ENCODE measurements at places on chromosomes 1 and 21.

GRCh38 chr1:1259951-1260600 is 13.6 kb upstream of the C1QTNF12 start:
- DNase-seq, result no peak

GRCh38 chr1:159881622-159882526 is 18.1 kb downstream of the CFAP45 start:
- DNase-seq, result peak; percentile 49

- no peak for DNase-seq
These were observed 873 bp upstream of the PI4KB start for GRCh38 chr1:151327903-151328674.

DNA sequence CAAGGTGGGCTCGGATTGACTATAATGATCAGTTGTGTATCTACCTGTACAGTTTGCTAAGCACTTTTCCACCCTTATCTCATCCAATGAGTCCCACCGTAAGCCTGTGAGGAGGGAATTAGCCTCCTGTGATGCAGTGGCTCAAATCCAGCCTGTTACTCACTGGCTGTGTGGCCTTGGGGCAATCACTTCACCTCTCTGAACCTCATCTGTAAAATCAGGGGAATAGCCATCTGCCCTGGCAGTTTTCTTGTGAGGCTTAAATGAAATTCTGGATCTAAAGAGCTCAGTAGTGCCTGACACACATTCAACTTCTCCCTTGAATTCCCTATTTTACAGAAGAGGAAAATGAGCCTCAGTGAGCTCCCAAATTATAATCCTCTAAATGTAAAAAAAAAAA is 7.4 kb upstream of the EXTL1 start:
- DNase-seq, result no peak

GRCh38 chr1:8474369-8474768 is 156.5 kb downstream of the SLC45A1 start:
- peak; percentile 66 for DNase-seq

GRCh38 chr1:183449223-183449770 is 23.0 kb upstream of the SMG7 start:
- DNase-seq, result no peak

- no peak for DNase-seq
These were observed 226.1 kb downstream of the DNAH14 start for GRCh38 chr1:225155555-225155954.

DNA sequence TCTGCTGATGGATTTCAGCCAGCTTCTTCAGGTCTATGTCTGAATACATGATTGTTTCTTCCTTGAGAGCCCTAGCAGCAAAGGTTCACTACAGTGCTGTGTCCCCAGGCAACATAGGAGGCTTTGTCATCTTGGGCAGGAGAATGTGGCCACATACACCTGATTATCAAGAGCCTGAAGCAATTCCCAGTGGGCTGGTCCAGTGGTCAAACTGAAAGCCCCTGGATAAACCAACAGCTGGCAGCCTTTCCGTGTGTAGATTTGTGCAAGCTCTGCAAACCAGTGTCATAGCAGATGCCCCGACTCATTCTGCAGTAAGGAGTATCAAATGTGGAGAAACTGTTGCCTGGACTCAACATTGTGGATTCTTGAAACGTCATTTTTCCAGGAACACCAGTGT is 2.3 kb upstream of the GIPC2 start:
- no peak for DNase-seq

GRCh38 chr1:18536356-18536755 is 55.6 kb downstream of the KLHDC7A start:
- DNase-seq, result no peak

- DNase-seq, result no peak
These were observed 6.6 kb downstream of the BATF3 start for GRCh38 chr1:212692774-212693644.

- no peak for DNase-seq
These were observed 1.4 kb upstream of the KLHL21 start for GRCh38 chr1:6603915-6604558.

- DNase-seq, result no peak
These were observed 124.3 kb downstream of the CYYR1 start for GRCh38 chr21:26448751-26449150.

DNA sequence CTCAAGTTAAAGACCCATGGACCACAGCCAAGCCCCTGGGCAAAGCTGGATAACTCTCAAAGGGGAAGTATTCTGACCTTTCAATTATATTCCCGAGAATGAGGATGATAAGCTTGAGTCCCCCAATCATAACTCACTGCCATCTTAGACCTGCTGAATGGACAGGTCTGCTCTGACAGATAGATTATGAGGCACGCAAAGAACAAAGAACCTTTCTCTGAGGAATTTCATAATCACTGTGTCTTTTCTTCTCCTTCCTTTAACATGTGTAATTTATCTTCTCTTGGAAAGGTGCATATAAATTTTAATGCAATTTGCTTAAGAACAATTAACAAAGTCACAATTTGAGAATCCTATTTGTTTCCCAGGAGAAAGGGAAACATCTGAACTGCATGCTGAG is 22.0 kb downstream of the PIGM start:
- DNase-seq, result no peak

- DNase-seq, result no peak
These were observed 51.2 kb downstream of the DIPK1A start for GRCh38 chr1:92910081-92910480.

DNA sequence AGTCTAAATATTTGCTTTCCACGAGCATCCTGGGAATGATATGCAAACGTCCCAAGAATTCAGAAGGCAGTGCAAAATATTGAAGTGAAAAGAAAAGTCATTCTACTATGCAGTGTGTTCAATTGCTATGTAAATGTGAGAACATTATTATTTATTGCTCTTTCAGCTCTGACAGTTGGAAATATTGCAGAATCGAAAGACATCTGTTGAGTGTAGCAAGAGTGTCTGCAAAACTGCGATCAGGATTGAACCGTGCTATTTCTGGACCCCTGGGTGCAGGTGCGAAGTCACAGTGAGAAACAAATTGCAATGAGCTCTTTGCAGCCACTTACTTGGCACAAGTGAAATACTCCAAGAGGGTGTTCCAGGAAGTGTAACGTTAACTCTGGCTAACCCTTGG is 566.4 kb downstream of the AJAP1 start:
- DNase-seq, result no peak

GRCh38 chr21:26423511-26423910 is 149.6 kb downstream of the CYYR1 start:
- no peak for DNase-seq

GRCh38 chr1:64505232-64505943 is 35.5 kb downstream of the CACHD1 start:
- DNase-seq, result peak; percentile 24

DNA sequence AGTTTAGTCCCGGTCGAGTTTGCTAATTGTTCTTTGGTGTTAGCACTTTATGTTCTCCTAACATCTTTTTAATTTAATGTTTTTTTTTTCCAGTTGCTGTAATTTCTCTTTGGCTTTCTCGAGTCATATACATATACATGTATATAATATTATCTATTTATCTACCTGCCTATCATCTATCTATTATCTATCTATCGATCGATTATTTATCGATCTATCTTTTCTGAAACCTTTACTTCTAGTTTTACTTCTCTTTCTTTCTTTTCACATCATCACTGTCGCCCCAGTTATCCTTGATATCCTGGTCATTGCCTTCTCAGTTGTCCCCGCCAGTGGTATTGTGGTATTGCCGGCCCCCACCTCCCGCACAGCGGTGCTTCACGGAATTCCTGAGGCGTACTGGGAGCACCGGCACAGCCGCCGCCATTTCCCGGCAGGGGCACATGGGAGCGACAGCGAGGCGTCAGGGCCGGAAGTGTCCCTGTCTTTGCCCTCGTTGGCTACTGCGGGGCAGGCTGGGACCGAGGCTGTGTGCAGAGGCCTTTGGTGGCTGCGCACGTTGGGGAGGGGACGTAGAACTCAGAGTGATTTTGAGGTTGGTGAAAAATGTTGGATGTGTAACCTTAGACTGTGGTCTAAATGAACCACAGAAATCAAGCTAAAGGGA is 101.1 kb downstream of the NUF2 start:
- no peak for DNase-seq

DNA sequence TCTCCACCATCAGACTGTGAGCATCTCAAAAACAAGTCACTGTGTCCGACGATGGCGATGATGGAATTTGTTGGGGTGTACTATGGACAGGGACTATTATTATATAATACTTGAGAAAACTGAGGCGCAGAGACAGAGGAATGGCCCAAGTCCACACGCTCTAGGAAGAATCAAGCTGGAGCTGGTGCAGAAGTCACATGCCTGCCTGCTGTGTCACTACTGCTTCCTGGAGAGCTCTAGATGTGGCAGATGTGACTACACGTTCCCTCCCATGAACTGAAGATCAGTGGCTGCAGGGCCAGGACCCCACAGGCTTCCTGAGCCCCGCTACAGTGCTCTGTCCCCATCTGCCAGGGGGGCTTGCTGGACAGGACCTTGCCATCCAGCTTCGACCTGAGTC is 56.9 kb downstream of the TRABD2B start:
- no peak for DNase-seq

GRCh38 chr1:9149837-9150581 is 21.1 kb upstream of the GPR157 start:
- DNase-seq, result no peak

DNA sequence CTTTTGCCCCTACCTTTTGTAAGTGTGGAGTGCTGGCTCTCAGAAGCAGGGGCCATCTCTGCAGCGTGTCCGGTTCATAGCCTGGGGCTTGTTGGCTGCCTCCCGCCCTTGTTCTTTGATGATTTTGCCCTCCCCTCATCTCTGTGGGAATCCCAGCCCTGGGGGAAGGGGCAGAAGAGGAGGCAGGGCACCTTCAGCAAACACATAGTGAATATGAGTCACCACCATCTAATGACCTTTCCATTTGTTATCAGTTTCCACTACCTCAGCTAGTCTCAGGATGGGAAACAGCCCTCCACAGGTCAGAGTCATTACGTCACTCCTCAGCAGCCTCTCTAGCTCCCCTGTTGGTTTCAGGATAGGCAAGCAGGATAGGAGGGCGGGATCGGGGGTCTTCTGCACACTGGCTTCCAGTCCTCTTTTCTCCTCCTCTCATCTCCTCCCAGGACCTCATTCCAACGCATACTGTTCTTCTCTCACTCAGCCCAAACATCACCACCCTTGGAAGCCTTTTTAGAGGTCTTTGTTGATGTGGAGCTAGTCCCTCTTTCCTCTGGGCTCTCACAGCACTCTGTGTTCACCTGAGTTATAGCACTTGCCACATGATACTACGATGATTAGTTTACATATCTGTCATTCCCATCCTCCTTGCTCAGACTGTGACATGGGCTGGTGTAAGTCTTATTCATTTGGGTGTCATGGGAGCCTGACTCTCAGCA is 15.8 kb downstream of the GADD45A start:
- no peak for DNase-seq

GRCh38 chr1:11802973-11803885 is 2.5 kb downstream of the MTHFR start:
- no peak for DNase-seq

DNA sequence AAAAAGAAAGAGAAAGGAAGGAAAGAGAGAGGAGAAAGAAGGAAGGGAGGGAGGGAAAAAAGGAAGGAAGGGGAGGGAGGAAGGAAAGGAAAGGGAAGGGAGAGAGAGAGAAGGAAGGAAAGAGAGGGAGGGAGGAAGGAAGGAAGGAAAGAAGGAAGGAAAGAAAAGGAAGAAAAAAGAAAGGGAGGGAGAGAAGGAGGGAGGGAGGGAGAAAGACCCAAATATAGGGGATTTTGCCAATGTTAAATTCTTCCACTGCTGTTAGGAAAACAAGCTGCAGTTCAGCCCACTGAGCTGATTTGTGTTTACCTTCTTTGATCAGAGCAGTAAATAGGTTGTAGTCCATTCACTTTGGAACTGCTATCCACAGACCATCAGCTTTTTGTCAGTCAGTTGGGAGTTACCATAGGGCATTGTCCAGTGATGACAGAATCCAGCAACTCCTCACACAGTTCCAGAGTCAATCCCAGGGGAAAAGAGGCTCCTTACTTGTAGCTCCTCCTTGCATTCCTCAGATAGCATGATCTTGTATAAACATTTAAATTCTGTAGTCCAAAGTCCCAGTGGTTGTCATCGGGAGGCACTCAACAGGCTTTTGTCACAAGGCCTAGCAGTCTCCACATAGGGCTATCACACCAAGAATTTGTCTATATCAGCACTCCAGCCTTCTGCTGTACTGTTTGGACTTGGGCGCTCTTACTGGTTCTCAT is 13.5 kb upstream of the PPP1R8 start:
- no peak for DNase-seq

DNA sequence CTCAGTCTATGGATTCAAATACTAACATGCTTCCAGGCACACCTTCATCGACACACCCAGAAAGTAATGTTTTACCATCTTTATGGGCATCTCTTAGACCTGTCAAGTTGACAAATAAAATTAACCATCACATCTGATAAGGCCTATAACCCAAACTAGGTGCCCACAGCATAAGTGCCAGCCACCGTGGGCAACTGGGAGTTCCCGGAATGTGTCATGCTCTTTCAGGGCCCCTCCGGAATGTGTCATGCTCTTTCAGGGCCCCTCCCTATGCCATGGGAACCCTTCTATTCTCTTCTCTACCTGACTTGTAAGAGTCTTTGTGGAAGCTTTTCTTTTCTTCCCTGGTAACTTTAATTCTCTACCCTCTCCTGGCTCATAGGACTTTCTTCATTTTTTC is 26.6 kb downstream of the KRTAP24-1 start:
- DNase-seq, result no peak

DNA sequence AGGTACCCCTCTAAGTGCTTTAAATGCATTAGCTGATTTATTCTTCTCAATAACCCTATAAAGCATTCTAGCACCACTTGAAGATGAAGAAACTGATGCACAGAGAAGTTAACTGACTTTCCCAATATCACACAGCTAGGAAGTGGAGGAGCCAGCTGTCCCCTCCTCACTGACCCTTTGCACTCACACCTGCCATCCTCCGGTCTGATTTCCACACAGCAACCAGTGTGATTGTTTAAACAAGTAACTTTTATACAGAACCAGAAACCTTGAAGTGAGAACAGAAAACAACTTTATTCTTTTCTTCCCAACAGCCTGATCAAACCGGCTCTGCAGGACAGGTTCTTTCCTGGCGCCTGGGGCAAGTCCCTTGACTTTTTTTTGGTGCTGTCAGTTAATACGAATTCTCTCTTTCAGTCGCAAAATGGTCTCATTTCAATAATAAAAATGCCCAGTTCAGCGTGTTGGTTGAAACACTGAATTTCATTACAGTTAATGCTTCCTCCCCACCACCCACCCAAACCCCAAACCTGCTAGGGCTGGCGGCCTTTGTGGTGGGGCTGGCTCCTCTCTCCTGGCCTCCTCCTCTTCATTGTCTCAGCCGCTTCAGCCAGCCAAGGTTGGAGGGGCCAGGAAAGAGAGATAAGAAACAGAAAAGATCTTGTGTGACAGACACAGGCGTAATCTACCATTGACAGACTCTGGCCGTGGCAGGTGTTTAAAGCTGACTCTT is 26.4 kb upstream of the EEIG2 start:
- no peak for DNase-seq

- DNase-seq, result peak; percentile 55
These were observed 37.1 kb downstream of the EIF4G3 start for GRCh38 chr1:21139601-21140000.

DNA sequence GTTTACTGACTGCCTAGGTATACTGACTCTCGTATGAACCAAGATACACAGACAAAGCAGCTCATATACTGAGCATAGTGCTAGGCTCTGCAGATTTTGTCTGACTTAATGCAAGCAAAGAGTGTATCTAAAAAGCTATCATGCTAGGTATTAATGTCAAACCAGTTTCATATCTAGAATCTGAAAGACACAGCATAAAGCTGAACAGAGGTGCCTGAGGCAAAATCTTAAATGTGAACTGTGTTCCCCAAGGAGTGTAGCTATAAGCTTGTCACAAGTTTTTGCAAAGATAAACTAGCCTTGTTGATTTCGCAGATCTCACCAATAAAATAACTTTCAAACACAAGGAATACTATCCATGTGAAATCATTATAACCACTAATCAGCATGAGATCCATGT is 18.1 kb downstream of the JAK1 start:
- DNase-seq, result no peak

GRCh38 chr1:22105611-22106207 is 37.2 kb downstream of the WNT4 start:
- peak; percentile 71 for DNase-seq

Measured in NCI-H1092 treated with DMSO at 0.1 percent for 48 hours (cell line).